Ascending aorta (tissue), 2 donors: ENCODE measurements at places on chromosomes 2 and 18. TPM values are rescaled to one million over a fixed set of nuclear protein-coding genes. Genes with fewer than 3 reads are reported as not detected.

GRCh38 chr2:6932828-6933227, 15.6 kb downstream of the RNF144A start:
- H3K4me1 ChIP-seq = no peaks in the 10 kb centered on the region
- H3K27me3 ChIP-seq = no peaks in the 10 kb centered on the region
- H3K27ac ChIP-seq = no peak overlapping the region
- no peak overlapping the region for H3K4me3 ChIP-seq
- no peaks in the 10 kb centered on the region for H3K36me3 ChIP-seq

DNA sequence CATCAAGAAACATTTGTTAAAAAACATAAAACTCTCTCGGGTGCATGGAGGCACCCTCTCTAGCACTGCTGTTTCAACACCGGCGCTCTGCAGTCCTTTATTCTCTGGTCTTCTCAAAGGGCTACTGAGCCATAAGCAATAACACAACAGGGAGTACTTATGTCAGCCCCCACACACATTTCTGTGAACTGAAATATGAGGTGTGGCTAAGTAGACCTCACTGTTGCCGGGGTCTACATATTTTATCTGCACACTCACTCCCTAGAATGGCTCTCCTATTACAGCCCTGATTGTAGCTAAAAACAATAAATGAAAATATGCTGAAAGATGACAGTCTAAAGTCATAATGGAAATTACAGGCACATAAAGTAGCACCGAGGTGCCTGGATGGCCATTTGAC, 235.1 kb downstream of the GRB14 start:
- no peaks in the 10 kb centered on the region for H3K36me3 ChIP-seq
- H3K27me3 ChIP-seq = no peaks in the 10 kb centered on the region
- H3K27ac ChIP-seq = no peak overlapping the region
- peaks cover 2% of the 10 kb centered on the region for H3K4me1 ChIP-seq

- no peaks in the 10 kb centered on the region for H3K27me3 ChIP-seq
- no peak overlapping the region for H3K27ac ChIP-seq
- no peak for DNase-seq
- no peak overlapping the region for H3K4me3 ChIP-seq
- no peaks in the 10 kb centered on the region for H3K4me1 ChIP-seq
These were observed 33.0 kb upstream of the ACAA2 start for GRCh38 chr18:49846361-49846662.

GRCh38 chr2:6993229-6993640, 76.0 kb downstream of the RNF144A start:
- H3K4me1 ChIP-seq = no peaks in the 10 kb centered on the region
- no peak overlapping the region for H3K4me3 ChIP-seq
- no peak overlapping the region for H3K27ac ChIP-seq
- no peaks in the 10 kb centered on the region for H3K36me3 ChIP-seq

The RNF125 gene
- 8.6 TPM for total RNA-seq

The GPR55 gene
- total RNA-seq = not detected

The GALNT5 gene
- 0.11 TPM for total RNA-seq

- DNase-seq = no peak
- no peak overlapping the region for H3K27ac ChIP-seq
- peaks cover 60% of the 10 kb centered on the region for H3K36me3 ChIP-seq
- no peak overlapping the region for H3K4me3 ChIP-seq
- no peaks in the 10 kb centered on the region for H3K4me1 ChIP-seq
These were observed 57.1 kb downstream of the ZAP70 start for GRCh38 chr2:97770445-97770844.

GRCh38 chr2:186683341-186683740, 10.5 kb upstream of the FAM171B start:
- H3K36me3 ChIP-seq = no peaks in the 10 kb centered on the region
- H3K27ac ChIP-seq = no peak overlapping the region
- H3K4me3 ChIP-seq = no peak overlapping the region
- H3K27me3 ChIP-seq = no peaks in the 10 kb centered on the region
- no peaks in the 10 kb centered on the region for H3K4me1 ChIP-seq

- no peak overlapping the region for H3K4me3 ChIP-seq
- DNase-seq = no peak
- H3K27me3 ChIP-seq = no peaks in the 10 kb centered on the region
- H3K36me3 ChIP-seq = peaks cover 19% of the 10 kb centered on the region
- no peaks in the 10 kb centered on the region for H3K4me1 ChIP-seq
These were observed 9.6 kb downstream of the TMEM177 start for GRCh38 chr2:119688616-119689015.
